CD4-positive, alpha-beta T cell treated with Interleukin-1 beta for 1 hour (primary cell): ENCODE measurements at places on chromosomes 1 and 21.

GRCh38 chr1:22471078-22471477, 19.4 kb downstream of the ZBTB40 start:
- DNase-seq, result no peak

- DNase-seq, result no peak
Measured at GRCh38 chr21:32190493-32191144, 88.2 kb downstream of the MIS18A start.

DNA sequence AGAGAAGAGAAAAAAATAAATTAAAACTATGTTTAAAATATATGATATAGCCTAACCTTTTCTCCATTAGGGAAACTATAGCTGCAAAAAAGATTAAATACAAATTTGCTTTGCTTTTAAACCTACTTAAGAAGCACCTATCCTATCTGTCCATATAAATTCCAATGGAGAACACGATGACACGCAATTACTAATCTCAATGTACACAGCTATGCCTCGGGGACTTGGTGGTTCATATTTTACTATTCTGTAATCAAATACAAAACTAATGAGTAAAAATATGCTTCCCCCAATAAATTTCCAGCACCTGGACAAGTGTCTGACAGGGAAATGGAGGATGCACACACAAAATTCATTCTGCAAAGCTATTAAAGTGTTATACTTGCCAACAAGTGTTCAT, 386.4 kb downstream of the LMO4 start:
- no peak for DNase-seq

DNA sequence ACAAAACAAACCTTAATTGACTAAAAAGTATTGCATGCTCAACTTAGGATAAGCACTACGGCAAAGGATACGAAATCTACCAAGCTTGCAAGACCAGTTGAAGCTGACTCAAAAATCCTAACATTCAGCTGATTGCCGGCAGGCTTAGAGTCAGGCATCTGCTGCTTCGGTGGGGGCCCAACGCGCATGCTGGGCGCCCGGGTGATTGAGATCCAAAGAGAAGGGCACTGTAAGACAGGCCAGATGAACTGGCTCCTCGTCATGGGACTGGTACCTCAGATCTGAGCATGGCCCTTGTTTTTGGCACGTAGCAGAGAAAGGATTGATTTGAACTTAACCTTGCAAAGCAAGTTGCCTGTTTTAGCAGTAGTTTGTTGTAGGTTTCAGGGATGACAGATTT, 86.6 kb downstream of the PRDM2 start:
- no peak for DNase-seq

DNA sequence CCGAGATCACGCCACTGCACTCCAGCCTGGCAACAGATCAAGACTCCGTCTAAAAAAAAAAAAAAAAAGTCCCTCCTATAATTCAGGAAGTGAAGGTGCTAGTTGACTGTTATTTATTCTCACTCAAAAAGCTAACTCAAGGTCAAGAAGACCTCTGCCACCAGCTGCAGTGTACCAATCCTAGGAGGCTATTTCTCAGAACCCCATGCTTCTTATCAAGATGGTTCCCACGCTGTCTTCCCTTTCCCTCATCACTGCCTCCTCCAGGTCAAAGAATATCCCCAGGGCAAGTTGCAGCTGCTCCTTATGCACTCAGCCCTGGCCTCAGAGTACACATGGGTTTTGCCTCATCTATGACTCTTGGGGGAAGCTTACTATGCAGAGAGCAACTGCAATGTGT, 53.6 kb downstream of the RERE start:
- DNase-seq, result no peak
